Activated naive CD8-positive, alpha-beta T cell treated with anti-CD3 and anti-CD28 coated beads, Interleukin-2, amount 50 U/mL, for 24 hours (primary cell): ENCODE measurements at places on chromosomes 12 and 14.

DNA sequence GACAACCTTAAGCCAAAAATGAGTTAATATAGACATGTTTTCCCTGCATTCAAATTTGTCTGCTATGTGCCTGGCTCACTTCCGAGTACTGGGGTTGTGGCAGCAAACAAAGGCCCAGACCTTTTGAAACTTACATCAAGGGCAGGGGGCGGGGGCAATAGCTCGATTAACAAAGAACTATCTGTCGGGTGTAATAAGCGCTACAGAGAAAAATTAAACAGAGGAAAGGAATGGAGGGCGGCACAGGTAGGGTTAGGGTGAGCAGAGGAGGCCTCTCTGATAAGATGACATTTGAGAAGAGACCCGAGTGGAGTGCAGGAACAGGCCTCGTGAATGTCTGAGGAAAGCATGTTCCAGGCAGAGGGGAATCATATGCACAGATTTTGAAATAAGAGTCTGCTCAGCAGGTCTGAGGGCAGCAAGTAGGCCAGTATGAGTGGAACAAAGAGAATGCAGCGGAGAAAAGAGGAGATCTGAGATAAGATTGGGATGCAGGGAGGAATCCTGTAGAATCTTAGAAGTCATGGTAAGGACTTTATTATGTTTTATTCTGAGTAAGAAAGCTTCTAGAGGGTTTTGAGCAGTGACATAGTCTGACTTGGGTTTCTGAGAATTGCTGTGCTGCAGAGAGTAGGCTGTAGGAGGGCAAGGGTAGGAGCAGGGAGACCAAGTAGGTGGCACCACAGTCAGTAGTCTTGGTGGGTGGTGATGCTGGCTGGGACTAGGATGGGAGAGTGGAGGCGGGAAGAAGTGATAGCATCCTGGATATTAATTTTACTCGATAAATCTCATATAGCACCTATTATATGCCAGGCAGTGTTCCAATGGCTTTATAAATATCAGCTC, 52.6 kb downstream of the BICDL1 start:
- no peak for DNase-seq

DNA sequence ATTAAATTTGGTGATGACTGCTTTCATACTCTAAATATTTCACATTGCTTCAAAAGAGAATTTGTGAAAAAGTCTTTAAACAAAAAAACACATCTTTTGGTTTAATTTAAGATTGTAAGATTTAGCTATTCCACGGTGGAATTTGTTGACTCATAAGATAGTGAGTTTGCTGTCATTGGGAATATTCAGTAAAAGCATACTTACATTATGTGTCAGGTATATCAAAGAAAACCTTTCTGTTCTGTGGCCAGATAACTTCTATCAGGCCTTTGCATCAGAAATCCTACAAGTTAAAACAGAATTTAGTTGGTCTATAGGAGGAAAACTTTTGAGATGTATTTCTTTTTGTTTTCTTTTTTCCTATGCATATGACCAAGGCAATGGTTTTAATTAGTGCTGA, 148.8 kb upstream of the E2F7 start:
- no peak for DNase-seq

GRCh38 chr12:107091989-107092641, 1.2 kb downstream of the CRY1 start:
- no peak for DNase-seq

DNA sequence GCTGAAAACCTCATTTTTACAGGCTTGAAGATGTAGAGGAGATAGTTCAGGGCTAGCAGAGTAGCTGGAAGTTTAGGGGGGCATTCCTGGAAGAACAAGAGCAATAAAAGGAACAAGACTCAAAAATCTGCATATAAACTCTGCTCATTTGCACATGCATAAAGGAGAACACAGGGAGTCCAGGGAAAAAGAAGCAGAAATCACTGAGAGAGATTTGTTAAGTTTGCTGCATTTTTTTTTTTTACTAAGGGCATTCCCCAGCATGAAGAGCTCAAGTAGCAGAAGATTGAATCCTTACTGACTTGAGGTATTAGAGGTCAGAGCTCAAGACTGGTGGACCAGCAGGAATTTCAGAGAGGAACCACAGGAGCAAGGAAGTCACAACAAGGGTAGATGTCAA, 28.2 kb upstream of the BCL11B start:
- no peak for DNase-seq

DNA sequence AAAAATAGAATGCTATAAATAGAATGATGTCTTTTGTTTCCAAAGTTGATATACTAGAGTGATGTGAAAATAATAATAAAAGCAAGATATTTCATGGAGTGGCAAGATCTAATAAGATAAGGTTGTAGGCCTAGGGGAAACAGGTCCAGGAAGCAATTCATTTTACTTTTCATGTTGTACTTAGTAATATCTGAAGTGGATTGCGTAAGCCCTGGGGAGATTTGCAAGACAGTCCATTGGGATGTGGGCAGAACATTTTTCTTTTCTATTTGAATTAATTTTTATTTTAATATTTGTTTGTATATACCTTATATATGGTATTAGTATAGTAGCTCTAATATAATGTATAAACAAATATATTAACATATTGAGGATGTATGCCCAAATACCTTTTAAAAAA, 7.5 kb downstream of the NUBPL start:
- no peak for DNase-seq

DNA sequence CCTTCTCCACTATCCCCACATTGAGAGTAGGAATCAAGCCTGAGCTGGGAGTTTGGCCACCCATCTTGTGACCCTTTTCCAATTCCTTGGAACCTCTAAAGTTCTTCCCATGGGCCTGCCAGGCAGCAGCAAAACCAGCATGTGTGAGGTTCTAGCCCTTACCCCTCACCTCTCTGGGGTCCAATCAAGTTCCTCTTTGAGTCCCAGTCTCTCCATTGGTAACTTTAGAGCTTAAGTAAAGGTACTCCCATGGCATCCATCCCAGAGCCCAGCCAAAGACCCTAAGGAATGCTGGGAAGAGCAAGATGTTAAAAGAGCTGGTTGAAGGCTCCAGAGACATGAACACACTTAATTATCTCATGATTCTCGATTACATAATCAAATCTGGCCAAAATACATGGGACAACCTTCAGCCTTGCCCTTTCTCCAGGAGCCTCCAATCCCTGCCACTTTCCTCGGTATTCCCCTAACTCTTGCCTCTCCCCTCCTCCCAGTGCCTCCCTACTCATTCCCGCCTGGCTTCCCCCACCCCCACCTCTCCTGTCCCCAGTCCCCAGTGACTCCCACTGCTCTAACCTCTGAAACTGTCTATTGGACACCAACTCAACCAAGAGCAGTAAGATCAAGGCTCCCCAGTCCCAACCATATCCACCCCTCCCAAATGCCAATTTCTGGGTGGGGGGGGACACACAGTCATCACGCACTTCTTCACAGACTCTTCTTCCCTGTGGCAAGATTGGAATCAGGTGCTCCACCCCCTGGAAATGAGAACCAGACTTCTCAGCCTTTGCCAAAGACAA, 4.8 kb upstream of the TNS2 start:
- DNase-seq = no peak

- peak; percentile 14 for DNase-seq
Measured at GRCh38 chr14:74763803-74764531, 851 bp downstream of the YLPM1 start.

- no peak for DNase-seq
Measured at GRCh38 chr12:12915656-12916055, 24.3 kb downstream of the GPRC5A start.

GRCh38 chr12:110721570-110721969, 21.1 kb downstream of the PPP1CC start:
- DNase-seq = no peak

DNA sequence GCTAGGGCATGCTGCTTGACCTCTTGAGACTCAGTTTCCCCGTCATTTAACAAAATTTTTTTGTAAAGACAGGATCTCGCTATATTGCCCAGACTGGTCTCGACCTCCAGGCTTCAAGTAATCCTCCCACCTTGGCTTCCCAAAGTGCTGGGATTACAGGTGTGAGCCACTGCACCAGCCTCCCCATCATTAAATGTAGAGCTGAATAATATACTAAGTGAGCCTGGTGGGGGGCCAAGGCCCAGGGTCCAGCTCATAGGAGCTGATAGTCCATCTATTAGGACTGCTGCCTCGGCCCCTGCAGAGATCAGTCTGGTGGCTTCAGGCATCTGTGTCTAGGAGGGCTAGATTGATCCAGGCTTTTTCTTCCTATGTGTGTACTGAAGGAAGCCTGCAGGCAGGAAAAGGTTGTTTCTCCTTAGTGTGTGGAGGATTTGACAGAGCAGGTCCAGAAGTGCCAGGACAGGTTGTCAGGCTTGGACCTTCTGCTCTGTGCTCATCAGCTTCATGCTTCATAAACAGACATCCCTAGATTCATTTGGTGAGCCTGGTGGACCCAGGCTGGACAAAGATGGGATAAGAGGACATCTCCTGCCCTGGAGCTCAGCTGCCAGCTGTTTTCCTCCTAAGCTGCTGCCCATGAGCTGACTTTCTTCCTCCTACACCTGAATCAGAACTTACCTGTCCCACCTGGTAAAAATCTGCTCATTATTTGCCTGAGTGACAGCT, 135.4 kb downstream of the ZFP36L1 start:
- DNase-seq = no peak

- DNase-seq = no peak
Measured at GRCh38 chr12:18421867-18422266, 160.5 kb downstream of the PIK3C2G start.

DNA sequence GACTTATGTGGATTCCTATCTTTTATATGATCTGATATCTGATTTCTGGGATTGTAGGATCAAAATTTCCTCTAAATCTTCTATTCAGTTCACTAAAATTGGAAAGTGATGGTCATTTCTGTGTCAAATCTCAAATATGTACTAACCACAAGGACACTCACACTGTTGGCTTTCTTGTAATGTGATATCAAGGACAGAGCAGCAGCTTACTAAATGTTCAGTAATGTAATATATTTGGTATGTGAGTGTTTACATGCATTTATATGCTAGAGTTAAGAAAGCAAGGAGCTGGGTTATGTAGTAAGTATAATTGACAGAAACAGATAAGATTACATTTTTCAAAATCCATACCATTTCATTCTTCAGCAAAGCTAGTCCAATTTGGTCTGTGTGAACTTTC, 16.5 kb downstream of the PUS7L start:
- DNase-seq = no peak

- no peak for DNase-seq
Measured at GRCh38 chr12:67042697-67043131, 226.4 kb upstream of the CAND1 start.

- DNase-seq = no peak
Measured at GRCh38 chr14:79514700-79515099, 696.6 kb downstream of the DIO2 start.

GRCh38 chr12:8038659-8039114, 6.2 kb downstream of the FOXJ2 start:
- DNase-seq = peak; percentile 28

DNA sequence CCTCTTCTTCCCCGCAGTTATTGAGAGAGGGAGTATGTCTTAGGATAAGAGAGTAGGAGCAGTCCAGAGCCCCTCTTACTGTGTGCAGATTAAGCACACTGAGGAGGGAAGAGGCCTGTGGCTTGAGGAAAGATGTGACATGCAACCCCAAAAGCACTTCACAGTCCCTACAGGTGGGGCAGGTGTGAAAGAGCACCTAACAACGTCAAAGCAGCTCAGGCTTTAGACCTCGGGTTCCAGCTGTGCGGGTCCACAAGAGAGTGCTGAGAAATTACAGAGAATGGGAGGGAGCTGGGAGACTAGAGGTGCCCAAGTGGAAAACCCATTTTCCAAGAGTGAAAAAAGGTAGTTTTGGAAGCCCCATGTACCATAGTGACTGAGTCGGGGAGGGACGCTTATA, 127.6 kb downstream of the SLC25A47 start:
- no peak for DNase-seq

DNA sequence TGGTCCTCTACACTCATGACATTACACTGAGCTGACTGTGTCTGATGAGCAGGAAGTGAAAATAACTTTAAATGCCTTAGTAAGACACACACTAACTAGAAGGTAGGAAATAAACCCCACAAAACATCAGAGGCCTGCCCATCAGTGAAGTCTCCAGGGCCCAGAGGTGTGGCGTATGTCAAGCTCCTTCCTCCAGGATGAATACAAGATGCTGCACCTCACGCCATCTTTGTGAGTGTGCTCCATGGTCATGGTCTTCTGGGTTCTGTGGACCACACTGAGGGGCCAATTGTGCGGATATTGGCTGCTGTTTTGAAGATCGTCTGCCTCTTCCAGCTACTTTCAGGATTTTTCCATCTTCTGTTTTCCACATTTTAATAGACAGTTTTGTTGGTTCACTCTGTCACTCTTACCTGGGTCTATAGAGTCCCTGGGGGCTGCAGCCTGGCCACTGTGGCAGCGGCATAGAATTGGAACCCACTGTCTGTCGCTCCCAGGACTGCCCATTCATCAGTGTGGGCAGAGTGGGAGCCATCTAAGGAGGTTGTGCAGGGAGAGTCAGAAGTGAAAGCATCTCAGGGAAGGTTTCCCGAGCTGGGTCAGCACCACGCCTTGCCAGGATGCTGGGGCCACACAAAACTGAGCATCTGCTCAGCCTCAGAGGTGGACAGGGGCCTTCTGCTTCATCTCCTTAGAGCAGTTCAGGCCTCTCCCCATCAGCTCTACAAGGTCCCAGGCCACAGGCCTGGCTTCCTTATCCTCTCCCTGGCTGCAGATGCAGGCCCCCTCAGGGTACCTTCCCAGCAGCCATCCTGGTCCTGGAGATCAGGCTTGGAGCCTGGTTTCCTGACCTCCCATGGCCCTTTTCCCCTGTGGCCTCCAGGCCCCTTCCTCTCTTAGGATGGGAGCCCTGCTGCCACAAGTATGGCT, 57.5 kb upstream of the C14orf180 start:
- DNase-seq = no peak

- no peak for DNase-seq
Measured at GRCh38 chr12:64663015-64663414, 52.7 kb downstream of the RASSF3 start.

DNA sequence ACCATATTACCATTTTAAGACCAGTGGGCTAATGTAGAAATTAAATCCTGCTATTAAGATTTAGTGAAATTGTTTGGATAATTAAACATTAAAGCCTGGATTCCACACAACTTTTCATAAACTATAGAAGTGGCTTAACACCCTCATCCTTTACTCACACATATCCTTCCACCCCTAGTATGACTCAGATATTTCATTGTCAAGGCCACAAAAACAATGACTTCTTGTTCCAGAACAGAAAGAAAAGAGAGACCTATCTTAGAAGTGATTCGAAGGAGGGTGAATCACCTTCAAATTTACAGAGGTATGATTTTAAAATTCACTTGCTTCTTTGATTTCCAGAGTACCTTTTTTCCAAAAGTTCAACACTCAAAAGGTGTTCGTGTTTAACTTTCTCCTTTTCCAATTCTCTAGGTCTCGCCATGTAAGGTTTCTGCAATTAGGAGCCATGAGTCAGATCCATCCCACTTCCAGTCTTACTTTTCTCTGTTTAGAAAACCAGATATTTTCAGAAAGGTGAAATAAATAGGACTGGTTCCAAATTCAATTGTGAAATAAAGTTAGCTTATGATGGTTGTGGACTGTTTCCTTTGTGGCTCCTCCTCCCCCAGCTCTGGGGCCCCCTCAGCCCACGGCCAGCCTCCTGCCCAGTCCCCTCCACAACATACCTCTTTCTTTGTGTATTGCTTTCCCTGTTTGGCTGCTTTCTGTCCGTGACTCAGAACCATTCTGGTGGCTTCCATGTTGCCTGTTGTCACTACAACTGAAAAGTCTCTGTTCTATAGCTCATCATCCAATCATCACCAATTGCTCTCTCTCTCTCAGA, 24.6 kb upstream of the MGP start:
- peak; percentile 23 for DNase-seq

GRCh38 chr12:6469609-6470374, 685 bp downstream of the VAMP1 start:
- DNase-seq = no peak

- no peak for DNase-seq
Measured at GRCh38 chr12:41140117-41140516, 48.0 kb upstream of the PDZRN4 start.
